ENCODE measurements at places on chromosomes 7 and 10. TPM values are rescaled to one million over a fixed set of nuclear protein-coding genes. Genes with fewer than 3 reads are reported as not detected.

Gene CTAGE4
- not detected for total RNA-seq

Gene HOXA5
- total RNA-seq, result 6.8 TPM

Gene FBXL13
- 0.19 TPM for total RNA-seq

Gene RET
- 1.1 TPM for total RNA-seq

Gene MMRN2
- 1.2 TPM for total RNA-seq

Gene HKDC1
- total RNA-seq, result 21.3 TPM

Gene MMD2
- not detected for total RNA-seq

Gene CPN1
- 0.21 TPM for total RNA-seq

Gene CHAT
- total RNA-seq, result not detected

Gene ARL3
- 15.2 TPM for total RNA-seq

Gene PTF1A
- not detected for total RNA-seq

Gene CADPS2
- total RNA-seq, result 0.08 TPM

Gene MEIG1
- 2.5 TPM for total RNA-seq

Gene ACSL5
- 0.32 TPM for total RNA-seq

Gene ETV1
- total RNA-seq, result 3.0 TPM

Gene DMTF1
- total RNA-seq, result 19.7 TPM

Gene CRPPA
- total RNA-seq, result 0.67 TPM

Gene PTPRZ1
- not detected for total RNA-seq

Gene SHH
- 2.7 TPM for total RNA-seq

Gene OR2A5
- total RNA-seq, result not detected

Gene TSPAN12
- 0.79 TPM for total RNA-seq

Gene FOXP2
- total RNA-seq, result not detected

Gene DOCK1
- total RNA-seq, result 23.4 TPM

Gene PRTFDC1
- 17.1 TPM for total RNA-seq

Gene GBX1
- 0.17 TPM for total RNA-seq

Gene COL26A1
- 0.33 TPM for total RNA-seq

Gene CCDC172
- total RNA-seq, result not detected

Gene KNDC1
- 0.89 TPM for total RNA-seq

Gene DPY19L1
- total RNA-seq, result 43.7 TPM

Gene GSAP
- 1.8 TPM for total RNA-seq

Gene PSTK
- 4.6 TPM for total RNA-seq

Gene FGFBP3
- 3.1 TPM for total RNA-seq

Gene PNLIP
- total RNA-seq, result not detected

Gene SLC39A12
- total RNA-seq, result not detected

Gene ALOX5
- total RNA-seq, result 0.38 TPM

Gene MSS51
- 0.41 TPM for total RNA-seq

Gene RP9
- 35.8 TPM for total RNA-seq

Gene PRLHR
- not detected for total RNA-seq

Gene PIK3CG
- total RNA-seq, result not detected

Gene KIAA1549
- total RNA-seq, result 8.2 TPM

Gene UCMA
- total RNA-seq, result not detected

Gene METTL27
- total RNA-seq, result 9.8 TPM

Gene FRMD4A
- total RNA-seq, result 4.5 TPM

Gene ADRB1
- total RNA-seq, result 0.98 TPM

Gene CC2D2B
- not detected for total RNA-seq

Gene A1CF
- 0.11 TPM for total RNA-seq

Gene PDZD7
- 0.63 TPM for total RNA-seq

Gene NEBL
- total RNA-seq, result 4.2 TPM

Gene RBP3
- not detected for total RNA-seq

Gene CDK5
- total RNA-seq, result 37.0 TPM

Gene OPN4
- not detected for total RNA-seq

Gene SPDYE6
- total RNA-seq, result not detected

Gene FAM20C
- total RNA-seq, result 34.7 TPM

Data from A549 treated with RU486 at 1 μM for 4 hours (cell line).